ENCODE measurements at places on chromosomes 5 and 9.

GRCh38 chr5:149424371-149425315 lies 45.6 kb upstream of the IL17B start:
- no peak for DNase-seq

DNA sequence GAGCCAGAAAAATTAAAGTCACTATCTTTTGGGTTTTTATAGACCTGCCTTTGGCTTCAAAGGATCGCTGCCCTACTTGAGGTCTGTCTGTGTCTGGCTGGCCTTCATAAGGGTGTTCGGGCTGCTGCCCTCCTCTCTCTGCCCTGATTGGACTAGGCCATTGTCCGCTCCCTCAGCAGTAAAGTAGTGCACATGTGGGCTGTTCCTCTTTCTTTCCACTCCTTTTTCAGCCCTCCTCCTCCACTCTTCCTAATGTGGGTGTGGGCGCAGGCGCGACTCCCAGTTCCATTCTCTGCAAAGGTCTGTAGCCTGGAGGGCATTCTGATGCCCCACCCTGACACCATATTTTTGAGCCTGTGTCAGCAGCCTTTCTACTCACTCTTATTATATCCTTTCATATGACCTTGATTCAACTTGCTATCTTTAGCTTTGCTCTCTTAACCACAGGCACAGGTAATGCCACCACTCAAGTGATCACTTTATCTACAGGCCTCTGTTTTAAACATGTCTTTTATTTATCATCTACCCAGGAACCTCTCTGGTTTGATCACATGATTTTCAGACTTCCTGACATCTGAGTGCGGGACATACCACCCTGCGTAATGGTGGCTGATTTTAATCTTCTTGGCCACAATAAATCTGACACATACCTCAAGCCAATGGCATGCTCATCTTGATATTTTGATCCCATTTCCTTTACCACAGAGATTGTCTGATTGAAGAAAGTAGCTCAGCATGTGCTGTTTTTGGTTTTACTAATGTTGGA lies 144.5 kb downstream of the AOPEP start:
- DNase-seq: no peak

DNA sequence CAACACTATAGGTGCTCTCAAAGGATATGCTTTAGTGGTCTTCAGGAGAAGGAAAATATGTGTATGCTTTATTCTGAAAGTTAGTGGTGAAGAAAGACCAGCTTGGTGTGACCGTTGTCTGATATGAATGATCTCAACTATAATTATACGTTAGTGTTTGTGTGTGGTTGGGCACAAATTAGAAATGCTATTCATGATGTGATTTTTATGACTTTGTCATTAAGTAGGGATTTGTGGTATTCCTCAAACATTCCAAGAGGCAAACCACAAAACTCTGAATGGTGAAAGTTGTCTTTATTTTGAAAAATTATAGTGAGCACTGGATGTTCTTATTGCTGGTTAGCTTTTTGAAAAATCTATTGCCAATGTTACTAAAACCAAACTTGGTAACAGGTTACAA lies 6.2 kb upstream of the F2R start:
- peak; percentile 72 for DNase-seq

DNA sequence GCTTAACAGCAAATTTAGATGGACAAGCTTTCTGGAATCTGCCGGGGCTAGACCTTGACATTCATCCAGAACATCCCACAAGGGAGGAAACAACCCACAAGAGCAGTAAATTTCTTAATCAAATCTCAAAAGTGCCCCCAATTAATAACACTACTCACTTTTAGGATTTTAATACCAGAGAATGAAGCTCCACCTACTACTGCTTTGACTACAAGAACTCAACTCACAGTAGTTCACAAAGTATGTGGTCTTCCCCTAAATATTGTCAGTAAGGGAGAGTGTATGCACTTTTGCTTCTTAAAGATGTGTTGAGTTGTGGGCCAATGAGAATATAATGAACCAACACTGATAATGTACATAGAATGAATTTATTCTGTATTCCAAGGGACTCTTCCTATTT lies 94.7 kb downstream of the EBF1 start:
- DNase-seq: no peak

- no peak for DNase-seq
These were observed 176.4 kb downstream of the KIF4B start for GRCh38 chr5:155189981-155190380.

GRCh38 chr9:105313238-105313637 lies 68.8 kb downstream of the SLC44A1 start:
- DNase-seq: no peak

DNA sequence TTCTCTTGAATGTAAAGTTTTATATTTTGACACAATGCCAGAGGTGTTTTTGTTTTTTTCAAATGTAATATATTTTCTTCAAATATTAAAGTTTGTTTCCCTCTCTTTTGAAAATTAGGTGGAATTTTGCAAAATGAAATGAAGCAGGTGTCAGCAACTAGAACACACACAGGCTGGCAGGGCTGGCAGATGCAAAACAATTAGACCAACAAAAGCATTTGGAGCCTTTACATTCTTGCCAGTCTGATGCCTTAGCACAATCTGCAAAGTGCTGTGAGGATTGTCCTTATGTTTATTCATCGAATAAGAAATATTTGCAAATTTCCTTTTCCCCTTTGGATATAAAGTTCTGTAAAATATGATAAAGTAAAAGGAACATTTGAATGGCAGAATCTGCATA lies 1063.9 kb downstream of the CDH9 start:
- DNase-seq: no peak

DNA sequence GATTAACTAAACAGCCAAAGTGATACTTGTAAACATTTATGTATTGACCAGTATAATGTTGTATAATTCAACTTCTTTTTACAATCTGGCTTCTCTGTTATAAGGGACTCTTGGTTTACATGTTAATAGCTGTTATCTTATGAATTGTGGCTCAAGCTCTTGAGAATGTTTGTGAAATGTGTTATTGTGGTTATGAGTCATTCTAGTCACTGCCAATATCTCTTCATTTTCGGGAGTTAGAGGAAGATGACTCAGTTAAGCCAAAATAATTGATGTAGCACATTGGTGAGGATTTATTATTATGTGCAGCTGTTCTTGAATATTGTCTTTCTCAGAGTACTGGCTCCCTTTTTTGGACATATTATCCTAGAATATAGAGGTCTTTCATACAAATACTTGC lies 655.2 kb upstream of the RIOK2 start:
- DNase-seq: peak; percentile 98

DNA sequence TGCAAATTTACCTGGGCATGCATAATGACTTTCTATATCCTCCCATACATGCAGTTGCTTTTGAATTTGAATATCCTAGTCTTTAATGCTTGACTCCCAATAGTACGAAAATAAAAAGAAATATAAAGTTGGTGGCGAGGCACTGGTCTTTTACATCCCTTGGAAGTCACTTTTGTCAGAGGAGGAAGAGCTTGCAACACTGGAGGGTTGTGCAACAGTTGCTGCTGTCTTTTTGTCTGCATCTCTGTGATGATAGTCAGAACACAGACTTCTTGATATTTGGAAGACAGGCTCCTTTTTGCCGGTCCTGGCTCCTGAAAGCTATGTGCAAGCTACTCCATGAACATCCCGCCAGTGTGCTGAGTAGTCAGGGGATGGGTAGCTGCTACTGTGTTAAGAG lies 16.8 kb upstream of the SGCD start:
- no peak for DNase-seq

DNA sequence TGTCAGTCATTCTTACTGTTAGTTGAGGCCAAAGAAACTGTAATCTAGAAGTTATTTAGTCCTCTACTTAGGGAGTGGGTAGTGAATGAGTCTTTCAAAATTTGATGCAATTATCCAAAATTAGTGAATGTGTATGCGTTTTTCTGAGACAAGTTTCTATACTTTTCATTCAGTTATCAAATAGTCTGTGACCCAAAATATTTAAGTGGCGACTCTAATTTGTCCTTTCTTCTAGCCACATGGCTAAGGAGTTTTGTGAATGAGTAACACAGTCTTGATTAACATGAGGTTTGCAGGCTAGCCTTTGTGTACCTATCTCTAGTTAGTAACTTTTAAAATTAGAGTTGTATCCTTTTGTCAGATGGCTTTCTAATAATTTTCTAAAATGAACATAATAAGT lies 45.6 kb downstream of the COMMD10 start:
- DNase-seq: peak; percentile 68

GRCh38 chr5:42611437-42611836 lies 145.2 kb upstream of the CCDC152 start:
- DNase-seq: no peak

DNA sequence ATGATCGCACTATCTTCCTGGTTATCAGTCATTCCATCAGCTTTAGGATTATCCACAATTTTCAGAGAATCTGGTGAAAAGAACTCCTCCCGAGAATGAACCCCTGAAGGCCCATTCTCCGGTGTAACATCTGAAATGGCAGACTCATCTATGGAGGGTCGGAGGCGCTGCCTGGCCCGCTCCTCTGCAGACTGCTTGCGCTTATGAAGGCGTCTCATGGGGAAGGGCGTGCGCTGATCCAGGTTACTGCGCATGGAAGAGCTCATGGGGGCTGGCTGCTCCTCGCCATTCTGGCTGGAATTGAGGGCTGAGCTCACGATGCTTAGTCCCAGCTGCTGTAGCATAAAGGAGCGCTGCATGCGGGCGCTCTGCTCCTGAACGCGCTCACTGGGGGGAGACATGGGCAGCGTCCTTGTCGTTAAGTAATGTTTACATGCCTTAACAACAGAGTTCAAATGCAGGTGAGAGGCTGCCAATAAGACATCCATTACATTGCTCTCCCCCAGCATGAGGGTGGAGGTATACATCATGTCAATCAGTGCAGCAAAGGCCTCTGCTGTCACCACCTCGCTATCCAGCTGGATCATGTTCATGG lies 19.4 kb downstream of the GRHPR start:
- no peak for DNase-seq

- no peak for DNase-seq
These were observed 57.0 kb downstream of the CXXC5 start for GRCh38 chr5:139705191-139705590.

DNA sequence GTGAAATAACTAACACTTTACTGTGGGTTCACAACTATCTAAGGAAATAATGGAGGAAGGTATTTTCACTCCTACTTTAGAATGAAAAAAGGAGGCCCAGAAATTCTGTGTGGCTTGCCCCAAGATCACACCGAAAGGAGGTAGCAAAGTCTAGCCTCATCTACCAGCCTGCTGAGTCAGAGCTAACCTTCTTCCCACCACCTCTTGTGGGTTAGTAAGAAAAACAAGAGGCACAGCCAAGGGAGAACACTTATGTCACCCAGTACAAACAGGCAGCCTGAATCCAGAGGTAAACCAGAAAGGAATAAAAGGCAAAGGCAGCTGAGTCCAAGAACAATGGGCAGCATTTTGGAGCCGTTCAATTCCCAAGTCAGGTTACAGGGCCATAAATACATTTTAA lies 91.9 kb upstream of the RASEF start:
- DNase-seq: no peak

DNA sequence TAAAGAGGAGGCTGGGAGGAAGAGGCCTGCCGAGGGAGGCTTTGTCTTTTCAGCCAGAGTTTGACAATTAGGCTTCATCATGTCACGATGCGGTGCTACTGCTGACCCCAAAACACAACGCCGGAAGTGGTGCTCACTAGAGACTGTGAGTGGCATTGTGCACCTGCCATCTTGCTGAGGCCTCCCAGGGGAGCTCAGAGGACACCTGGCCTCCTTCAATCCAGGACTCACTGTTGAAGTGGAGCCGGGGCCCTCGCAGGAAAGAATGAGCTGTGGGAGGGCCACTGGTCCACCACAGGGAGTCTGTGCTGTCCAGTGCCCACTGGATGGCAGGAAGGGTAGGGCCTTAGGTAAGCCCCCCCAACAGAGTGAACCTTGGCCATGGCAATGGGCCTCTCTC lies 12.7 kb upstream of the SLC25A48 start:
- DNase-seq: no peak

GRCh38 chr9:86687788-86688187 lies 259.5 kb downstream of the GAS1 start:
- DNase-seq: no peak

DNA sequence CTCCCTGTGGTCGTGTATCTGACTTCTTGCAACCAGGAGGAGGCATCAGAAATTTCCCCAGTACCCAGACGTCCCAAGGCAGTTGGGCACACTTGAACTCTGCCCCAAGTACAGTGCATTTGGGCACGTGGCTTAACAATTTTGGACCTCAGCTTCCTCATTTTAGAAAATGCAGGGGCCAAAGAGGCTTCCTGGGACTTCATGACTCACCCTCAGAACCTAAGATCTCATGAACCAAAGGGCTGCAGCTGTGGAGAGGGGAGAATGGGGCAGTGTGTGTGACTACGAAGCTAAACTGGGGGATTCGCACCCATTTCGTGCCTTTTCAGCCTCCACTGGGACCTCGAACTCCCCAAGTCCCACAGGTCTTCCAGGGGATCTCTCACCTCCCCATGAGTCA lies 59.2 kb downstream of the SYK start:
- DNase-seq: no peak

DNA sequence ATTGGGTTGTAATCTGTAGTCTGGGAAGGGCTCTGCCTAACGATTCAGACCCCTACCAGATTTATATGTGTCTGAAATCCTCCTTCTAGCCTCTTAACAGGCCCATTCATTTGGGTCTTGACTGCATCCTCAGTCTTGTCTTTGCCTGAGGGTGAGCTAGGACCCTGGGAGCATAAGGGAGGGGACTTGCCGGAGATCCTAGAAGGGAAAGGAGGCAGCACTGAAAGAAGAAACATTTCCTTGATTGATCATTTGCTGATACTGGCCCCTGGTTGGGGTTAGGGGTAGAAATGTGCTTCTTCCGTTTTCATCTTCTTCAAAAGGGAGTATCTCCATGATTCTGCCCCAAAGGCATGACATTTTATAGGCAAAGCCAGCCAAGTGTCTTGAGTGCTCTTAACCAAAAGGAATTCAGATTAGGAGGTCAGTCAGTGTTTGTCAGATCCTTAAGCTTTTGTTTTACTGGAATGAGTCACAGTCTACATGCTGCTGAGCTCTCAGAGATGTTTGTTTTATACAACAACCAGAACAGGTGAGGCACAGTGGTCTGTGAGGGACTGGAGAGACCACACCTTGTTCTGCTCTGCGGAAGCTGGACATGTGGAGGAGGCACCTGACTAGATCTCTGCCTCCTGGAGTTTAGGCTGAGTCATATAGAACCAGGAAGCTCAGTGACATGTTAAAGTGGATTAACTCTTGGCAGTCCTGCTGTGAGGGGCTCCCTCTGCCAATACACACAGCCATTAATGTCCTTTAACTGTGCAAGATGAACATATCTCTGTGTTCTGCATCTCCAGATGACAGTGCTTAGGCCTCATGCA lies 37.7 kb downstream of the PCDHAC2 start:
- DNase-seq: no peak

DNA sequence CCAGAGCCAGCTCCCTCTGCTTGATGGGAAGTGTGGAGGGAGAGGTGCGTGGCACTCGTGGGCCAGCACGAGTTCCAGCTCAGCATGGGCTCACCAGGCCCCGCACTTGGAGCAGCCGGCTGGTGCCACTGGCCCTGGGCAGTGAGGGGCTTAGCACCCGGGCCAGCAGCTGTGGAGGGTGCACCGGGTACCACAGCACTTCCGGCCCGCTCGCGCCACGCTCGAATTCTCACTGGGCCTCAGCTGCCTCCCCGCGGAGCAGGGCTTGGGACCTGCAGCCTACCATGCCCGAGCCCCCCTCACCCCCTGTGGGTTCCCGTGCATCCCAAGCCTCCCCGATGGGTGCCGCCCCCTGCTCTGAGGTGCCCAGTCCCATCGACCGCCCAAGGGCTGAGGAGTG lies 98.4 kb downstream of the DCP2 start:
- no peak for DNase-seq

Data from HCEC 1CT (cell line).